ENCODE measurements at places on chromosomes 12 and 14.

- DNase-seq = no peak
These were observed 38.9 kb upstream of the NTF3 start for GRCh38 chr12:5392961-5393360.

GRCh38 chr12:106389151-106389550 is 31.6 kb downstream of the POLR3B start:
- no peak for DNase-seq

GRCh38 chr14:63428486-63428885 is 109.8 kb upstream of the GPHB5 start:
- DNase-seq = no peak

DNA sequence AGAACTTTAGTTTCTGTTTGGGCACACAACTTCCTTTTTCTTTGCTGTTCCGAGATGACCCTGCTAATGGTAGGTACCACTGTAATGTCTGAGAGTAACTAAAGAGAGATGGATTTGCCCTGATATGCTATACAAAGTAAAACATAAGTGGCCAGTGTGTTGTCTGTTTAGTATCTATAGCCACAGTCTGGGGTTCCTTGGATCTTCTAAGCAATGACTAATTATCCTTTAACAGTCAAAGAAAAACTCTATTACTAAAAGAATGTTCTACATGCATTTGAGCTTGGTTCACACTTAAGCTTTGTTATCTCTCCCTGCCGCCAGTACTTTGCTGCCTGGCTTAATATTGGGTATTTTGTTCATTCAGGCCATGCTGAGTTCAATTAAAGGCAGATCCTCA is 1051.9 kb upstream of the FLRT2 start:
- DNase-seq = no peak

GRCh38 chr12:49236423-49236822 is 28.5 kb upstream of the TUBA1C start:
- DNase-seq = no peak

- DNase-seq = no peak
These were observed 794 bp downstream of the HOXC13 start for GRCh38 chr12:53939141-53940108.

GRCh38 chr12:115636546-115636945 is 640.9 kb downstream of the MED13L start:
- peak; percentile 5 for DNase-seq

GRCh38 chr14:73567951-73568885 is 795 bp upstream of the ACOT2 start:
- peak; percentile 6 for DNase-seq

DNA sequence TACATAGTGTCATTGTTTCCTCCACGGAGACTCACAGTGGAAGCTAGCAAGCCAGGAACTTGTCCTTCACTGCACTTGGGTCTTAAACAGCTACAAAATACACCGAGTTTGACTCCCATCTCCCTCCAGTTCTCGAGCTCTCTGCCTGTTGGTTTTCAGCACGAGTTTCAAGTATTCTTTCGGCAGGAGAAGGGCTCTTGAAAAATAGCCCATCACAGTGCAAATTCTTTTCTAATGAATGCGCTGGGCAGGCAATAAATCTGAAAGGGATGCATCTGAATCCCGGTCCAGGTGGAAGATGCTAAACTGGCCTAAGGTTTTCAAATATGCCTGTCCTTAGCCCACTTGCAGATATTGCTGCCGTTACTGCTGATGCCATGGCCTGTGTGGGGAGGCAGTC is 173.9 kb downstream of the CACNA1C start:
- DNase-seq = no peak

GRCh38 chr12:14952299-14952921 is 9.0 kb downstream of the ARHGDIB start:
- DNase-seq = peak; percentile 94

DNA sequence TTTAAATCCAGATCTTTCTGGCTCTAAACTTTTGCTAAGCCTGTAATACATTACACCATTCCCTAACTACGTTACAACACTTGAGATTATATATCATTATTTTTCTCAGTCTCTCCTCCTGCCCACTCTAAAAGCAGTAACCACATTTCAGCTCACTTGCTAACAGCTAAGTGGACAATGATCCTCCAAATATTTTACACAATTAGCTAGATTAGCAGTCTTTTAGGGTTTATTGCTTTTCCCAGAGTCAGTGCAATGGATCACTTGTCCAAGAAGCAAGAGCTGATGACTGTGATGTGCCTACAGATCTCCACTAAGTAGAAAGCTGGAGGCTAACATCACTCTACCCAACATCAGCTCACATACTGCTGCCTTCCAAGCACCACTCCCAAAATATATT is 17.6 kb downstream of the CPNE8 start:
- DNase-seq = no peak

DNA sequence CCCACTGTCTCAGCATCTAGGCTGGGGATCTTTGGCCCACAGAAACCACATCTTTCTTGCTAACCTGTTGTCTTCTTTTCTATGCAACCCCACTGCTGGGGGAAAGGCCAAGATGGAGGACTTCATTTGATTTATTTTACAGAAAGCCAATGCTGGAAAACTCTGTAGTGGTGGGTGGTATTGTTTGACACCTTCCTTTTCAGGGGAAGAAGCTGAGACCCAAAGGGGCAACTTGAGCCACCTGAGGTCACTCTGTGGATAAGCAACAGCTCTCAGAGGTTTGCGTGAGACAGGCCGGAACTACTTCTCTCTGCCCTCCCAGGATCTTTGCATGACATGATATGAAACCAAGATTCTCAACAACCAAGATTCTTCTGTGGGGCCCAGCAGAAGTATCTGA is 645.2 kb downstream of the VRK1 start:
- DNase-seq = no peak

DNA sequence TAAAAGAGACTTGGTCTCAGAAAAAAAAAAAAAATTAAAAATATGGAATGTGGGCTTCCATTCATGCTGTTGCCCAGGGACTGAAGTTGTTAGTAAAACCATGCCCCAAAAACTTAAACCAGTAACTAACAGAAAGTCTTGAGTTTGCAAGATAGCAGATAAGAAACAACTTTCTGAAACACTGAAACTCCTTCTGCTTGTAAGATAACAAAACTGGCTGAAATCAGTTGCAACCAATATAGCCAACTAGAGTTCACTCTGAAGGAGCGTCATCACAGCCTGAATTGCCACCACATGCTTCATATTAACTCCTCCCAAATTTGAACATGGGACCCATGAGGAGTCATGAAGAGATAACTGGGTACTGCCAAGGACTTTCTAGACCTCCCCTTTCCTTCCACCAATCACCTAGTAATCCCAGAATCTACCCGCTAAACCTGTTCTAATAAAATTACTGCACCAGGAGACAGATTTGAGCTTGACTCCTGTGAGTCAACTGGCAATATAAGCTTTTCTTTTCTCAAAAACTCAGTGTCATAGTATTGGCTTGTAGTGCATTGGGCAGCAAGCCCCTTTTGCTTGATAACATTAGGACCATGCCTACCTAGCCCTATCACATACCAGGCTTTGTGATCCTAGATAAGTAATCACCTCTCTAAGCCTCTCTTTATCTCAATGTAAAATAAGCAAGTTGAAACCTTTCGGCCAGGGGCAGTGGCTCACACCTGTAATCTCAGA is 53.6 kb downstream of the R3HDM2 start:
- DNase-seq = no peak

GRCh38 chr14:35189422-35189821 is 67.1 kb downstream of the PRORP start:
- DNase-seq = no peak

DNA sequence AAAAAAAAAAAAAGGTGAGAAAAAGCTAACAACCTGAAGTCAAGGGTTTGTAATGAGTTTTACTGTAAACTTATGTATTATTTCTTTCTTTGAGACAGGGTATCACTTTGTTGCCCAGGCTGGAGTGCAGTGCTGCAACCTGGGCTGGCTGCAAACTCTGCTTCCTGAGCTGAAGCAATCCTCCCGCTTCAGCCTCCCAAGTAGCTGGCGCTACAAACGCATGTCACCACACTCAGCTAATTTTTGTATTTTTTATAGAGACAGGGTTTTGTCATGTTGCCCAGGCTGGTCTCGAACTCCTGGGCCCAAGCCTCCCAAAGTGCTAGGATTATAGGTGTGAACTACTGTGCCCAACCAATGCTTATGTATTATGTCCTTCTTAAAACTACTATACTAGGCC is 9.2 kb downstream of the ATF7 start:
- DNase-seq = no peak

GRCh38 chr12:106288494-106289195 is 13.9 kb upstream of the TCP11L2 start:
- DNase-seq = peak; percentile 92

- DNase-seq = no peak
These were observed 8.5 kb upstream of the DACT1 start for GRCh38 chr14:58629281-58629680.

Data from astrocyte of the spinal cord (primary cell).